Tibial nerve (tissue), 4 donors: ENCODE measurements at places on chromosomes 2 and 18. TPM values are rescaled to one million over a fixed set of nuclear protein-coding genes. Genes with fewer than 3 reads are reported as not detected.

DNA sequence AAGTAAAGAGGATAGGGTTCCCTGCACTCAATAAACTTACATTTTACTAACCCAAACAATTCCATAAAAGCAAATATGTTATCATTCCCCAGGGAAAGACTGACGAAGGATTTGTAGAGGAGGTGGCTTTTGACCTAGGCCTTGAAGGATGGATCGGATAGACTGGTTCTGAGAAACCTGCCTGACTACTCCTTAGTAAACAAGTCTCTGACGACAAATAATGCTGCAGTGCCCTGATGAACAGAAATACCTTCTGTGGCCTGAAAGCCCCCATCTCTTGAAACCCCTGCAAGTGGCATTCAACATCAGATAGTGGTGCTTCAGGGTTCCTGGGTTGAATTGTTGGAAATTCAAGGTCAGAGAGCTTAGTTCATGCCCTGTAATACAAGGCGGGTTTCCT lies 19.2 kb downstream of the PRKCE start:
- no peaks in the 10 kb centered on the region for H3K36me3 ChIP-seq
- DNase-seq = no peak
- H3K27me3 ChIP-seq = no peaks in the 10 kb centered on the region
- H3K27ac ChIP-seq = no peak overlapping the region

GRCh38 chr2:134636714-134637113 lies 82.1 kb downstream of the TMEM163 start:
- no peaks in the 10 kb centered on the region for H3K4me1 ChIP-seq
- H3K27ac ChIP-seq = no peak overlapping the region
- no peaks in the 10 kb centered on the region for H3K27me3 ChIP-seq
- DNase-seq = no peak

- no peak for DNase-seq
- H3K27ac ChIP-seq = no peak overlapping the region
- H3K36me3 ChIP-seq = no peaks in the 10 kb centered on the region
- H3K4me3 ChIP-seq = no peak overlapping the region
- H3K27me3 ChIP-seq = no peaks in the 10 kb centered on the region
These were observed 60.7 kb upstream of the DAPL1 start for GRCh38 chr2:158734442-158734841.

Gene CUL3
- total RNA-seq = 72.2 TPM

Gene PMAIP1
- total RNA-seq = 0.22 TPM

Gene FHOD3
- 25.9 TPM for total RNA-seq

GRCh38 chr18:7273301-7273921 lies 42.5 kb downstream of the LRRC30 start:
- peak; percentile 20 for DNase-seq
- no peak overlapping the region for H3K4me3 ChIP-seq
- no peaks in the 10 kb centered on the region for H3K4me1 ChIP-seq
- H3K27ac ChIP-seq = no peak overlapping the region

- no peaks in the 10 kb centered on the region for H3K27me3 ChIP-seq
- no peaks in the 10 kb centered on the region for H3K36me3 ChIP-seq
- H3K4me3 ChIP-seq = no peak overlapping the region
- no peaks in the 10 kb centered on the region for H3K4me1 ChIP-seq
- DNase-seq = no peak
- no peak overlapping the region for H3K27ac ChIP-seq
These were observed 111.5 kb downstream of the MBP start for GRCh38 chr18:77021075-77021474.

DNA sequence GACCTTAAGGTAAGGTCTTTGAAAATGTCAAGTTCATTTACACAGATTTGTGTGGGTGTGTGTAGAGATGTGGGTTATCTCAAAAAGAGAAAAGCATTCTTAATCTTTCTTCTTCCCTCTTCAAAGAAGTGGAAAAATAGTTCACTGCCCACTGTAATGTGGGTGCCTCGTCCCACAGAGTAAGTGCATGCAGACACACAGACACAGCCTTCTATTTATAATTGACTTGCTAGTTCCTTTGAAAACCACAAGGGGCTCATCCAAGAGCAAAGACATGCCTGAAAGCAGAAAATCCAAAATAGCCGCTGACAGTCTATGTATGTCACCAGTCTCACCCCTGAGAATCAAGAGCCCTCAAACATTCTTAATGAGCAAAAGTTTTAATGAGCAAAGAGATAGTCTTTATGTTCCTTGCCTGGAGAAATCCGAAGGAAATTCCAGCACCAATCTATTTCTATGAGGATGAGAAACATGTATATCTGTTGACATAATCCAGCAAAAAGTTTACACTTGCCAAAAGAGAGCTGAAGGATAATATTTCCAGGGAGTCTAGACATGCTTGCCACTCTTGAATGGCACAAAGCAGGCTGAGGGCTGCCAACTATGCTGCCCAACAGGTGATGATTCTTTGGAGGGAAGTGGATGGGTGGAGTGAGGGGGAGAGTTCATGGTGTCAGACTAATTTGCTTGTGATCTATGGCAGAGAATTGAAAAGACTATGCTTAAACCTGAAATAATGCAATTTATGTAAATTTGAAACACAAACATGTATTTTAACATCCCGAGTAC lies 93.9 kb downstream of the ACVR1 start:
- no peak overlapping the region for H3K4me3 ChIP-seq
- H3K4me1 ChIP-seq = peaks cover 13% of the 10 kb centered on the region
- peaks cover 2% of the 10 kb centered on the region for H3K36me3 ChIP-seq
- H3K27ac ChIP-seq = no peak overlapping the region
- H3K27me3 ChIP-seq = no peaks in the 10 kb centered on the region

DNA sequence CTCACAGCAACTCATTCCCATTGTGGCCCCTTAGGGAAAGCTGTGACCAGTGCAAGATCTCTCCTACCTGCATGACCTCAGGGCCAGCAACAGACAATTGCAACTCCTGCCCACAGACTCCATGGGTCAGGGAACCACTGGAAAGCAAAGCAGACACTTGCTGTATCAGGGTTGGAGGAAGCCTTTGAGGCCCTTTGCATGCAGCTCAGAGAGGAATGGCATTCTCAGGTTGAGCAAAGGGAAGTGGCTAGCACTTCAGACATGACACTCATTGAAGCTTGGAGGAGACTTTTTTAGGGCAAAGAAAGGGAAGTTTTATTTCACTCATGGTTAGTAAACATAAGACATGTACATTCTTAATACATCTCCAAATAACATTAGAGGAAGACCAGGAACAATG lies 22.1 kb downstream of the IL1F10 start:
- DNase-seq = no peak
- H3K36me3 ChIP-seq = no peaks in the 10 kb centered on the region

DNA sequence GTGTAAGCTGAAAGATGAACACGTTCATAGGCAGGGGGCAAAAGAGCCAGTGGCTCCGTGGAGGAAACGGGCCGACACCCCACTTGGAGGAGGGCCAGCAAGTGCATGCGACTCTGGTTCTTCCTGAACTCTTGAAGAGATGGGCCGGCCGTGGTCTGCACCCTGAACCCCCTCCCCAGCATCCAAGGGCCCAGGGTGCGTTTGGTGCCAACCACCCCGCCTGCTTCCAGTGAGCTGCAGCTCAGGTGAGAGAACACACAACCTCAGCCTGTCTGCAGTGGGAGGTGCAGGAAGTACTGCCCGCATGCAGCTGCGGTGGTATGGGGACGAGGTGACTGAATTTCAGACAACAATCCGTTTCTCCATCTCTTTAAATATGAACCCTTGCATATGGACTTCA lies 58.9 kb downstream of the ADNP2 start:
- peaks cover 14% of the 10 kb centered on the region for H3K4me1 ChIP-seq
- H3K4me3 ChIP-seq = no peak overlapping the region
- no peak for DNase-seq
- no peak overlapping the region for H3K27ac ChIP-seq

Gene LONRF2
- 13.1 TPM for total RNA-seq

DNA sequence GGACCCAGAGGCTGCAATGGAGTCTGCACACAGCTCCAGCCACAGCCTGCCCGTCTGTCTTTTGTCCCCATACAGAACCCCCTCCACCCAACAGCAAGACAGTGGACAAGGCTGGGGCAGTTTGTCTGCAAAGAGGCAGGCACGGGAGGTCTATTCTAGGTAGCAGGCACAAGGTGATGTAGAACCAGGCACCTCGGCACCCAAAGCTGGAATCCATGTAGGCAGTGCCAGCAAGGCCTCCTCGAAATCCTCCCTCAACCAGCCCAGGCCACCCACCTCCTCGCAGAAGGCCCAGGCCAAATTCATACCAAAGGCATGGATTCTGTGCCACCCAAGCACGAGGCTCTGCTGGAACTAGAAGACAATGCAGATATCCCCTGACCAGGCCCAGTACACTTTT lies 179.2 kb downstream of the TNS1 start:
- peak overlapping the region; percentile 24 for H3K27ac ChIP-seq
- H3K36me3 ChIP-seq = peaks cover 1% of the 10 kb centered on the region
- H3K4me3 ChIP-seq = no peak overlapping the region
- H3K4me1 ChIP-seq = peaks cover 70% of the 10 kb centered on the region
- H3K27me3 ChIP-seq = no peaks in the 10 kb centered on the region
- no peak for DNase-seq

GRCh38 chr2:239640210-239640609 lies 239.4 kb upstream of the HDAC4 start:
- H3K4me1 ChIP-seq = no peaks in the 10 kb centered on the region
- H3K27ac ChIP-seq = no peak overlapping the region
- no peaks in the 10 kb centered on the region for H3K36me3 ChIP-seq
- H3K27me3 ChIP-seq = no peaks in the 10 kb centered on the region
- no peak overlapping the region for H3K4me3 ChIP-seq
- no peak for DNase-seq

Gene SPDYA
- total RNA-seq = 4.4 TPM

- H3K27me3 ChIP-seq = no peaks in the 10 kb centered on the region
- H3K4me1 ChIP-seq = no peaks in the 10 kb centered on the region
- DNase-seq = no peak
These were observed 245.4 kb downstream of the GALR1 start for GRCh38 chr18:77495079-77495478.

GRCh38 chr2:204228169-204228886 lies 291.8 kb downstream of the ICOS start:
- DNase-seq = no peak
- H3K36me3 ChIP-seq = no peaks in the 10 kb centered on the region
- H3K4me1 ChIP-seq = no peaks in the 10 kb centered on the region

- no peaks in the 10 kb centered on the region for H3K4me1 ChIP-seq
- H3K4me3 ChIP-seq = no peak overlapping the region
- no peak overlapping the region for H3K27ac ChIP-seq
- no peaks in the 10 kb centered on the region for H3K27me3 ChIP-seq
- no peaks in the 10 kb centered on the region for H3K36me3 ChIP-seq
These were observed 9.1 kb upstream of the C1GALT1C1L start for GRCh38 chr2:43685357-43685756.

Gene NFE2L2
- 112 TPM for total RNA-seq

DNA sequence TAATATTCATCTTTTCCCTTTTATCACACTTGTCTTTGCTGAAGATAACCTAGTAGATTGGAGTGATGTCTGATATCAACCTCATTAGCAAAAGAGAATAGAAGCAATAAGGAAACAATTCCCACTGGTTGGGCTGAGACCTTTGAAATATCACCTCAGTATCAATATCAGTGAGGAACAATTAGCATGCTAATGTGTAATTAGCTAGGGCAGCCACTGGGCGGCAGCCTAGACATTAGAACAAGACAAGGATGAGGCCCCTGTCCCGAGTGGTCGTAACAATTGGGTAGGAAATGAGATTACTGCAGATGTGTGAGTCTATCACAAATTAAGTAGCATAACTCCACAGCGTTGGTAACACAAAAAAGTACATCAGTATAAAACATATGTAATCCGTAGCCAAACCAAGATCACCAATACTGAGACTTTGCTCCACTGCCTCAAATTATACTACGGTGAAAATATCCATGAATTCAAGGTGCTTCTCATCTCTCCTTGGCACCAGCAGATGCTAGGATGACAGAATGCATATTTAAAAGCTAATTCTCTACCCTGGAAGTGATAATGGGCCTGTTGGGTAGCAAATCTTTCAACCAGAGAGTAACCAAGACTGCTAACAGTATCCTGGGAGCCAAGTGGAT lies 99.1 kb downstream of the ALPK2 start:
- no peaks in the 10 kb centered on the region for H3K27me3 ChIP-seq
- H3K27ac ChIP-seq = no peak overlapping the region
- no peaks in the 10 kb centered on the region for H3K36me3 ChIP-seq

DNA sequence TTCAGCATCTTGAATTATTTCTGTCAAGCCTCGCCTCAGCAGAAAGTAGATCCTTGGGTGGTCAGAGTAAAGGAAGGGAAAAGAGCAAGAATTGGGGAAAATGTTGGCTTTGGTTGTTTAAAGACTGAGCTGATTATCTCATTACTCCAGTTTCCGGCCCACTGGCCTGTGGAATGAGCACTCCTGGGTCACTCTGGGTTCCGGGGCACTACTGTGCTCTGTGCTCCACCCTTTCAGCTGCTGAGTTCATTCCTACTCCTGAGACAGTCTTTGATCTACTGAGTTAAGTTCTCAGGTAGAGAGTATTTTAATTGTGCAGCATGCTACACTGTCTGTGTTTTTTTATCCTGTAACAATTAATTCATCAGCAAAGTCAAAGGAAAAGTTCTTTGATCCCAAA lies 427.7 kb downstream of the CDH2 start:
- no peaks in the 10 kb centered on the region for H3K4me1 ChIP-seq
- H3K4me3 ChIP-seq = no peak overlapping the region
- no peak for DNase-seq

Gene DES
- 20.7 TPM for total RNA-seq

Gene UGT1A5
- not detected for total RNA-seq

GRCh38 chr18:49690312-49690711 lies 123.0 kb downstream of the ACAA2 start:
- H3K4me3 ChIP-seq = no peak overlapping the region
- H3K27ac ChIP-seq = no peak overlapping the region
- no peaks in the 10 kb centered on the region for H3K36me3 ChIP-seq
- DNase-seq = no peak

DNA sequence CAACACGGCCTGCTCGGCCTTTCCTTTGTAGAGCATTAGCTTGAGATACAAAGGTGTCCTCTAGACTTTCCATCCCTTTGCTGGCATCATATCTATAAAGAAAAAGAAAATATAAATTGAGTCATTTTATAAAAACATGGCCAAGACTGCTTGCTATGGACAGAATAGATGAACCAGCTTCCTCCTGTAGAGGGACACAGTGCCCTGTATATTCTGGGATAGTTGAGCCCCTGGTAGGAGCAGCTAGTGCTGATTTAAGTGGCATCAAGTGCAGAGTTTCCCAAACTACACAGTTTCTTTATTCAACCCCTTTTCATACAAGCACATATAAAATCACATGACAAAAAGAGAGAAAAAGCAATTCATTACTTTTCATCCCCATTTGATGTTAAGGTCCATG lies 47.9 kb downstream of the GEMIN6 start:
- no peak overlapping the region for H3K4me3 ChIP-seq
- DNase-seq = no peak
- H3K4me1 ChIP-seq = no peaks in the 10 kb centered on the region
- no peaks in the 10 kb centered on the region for H3K27me3 ChIP-seq
- peaks cover 74% of the 10 kb centered on the region for H3K36me3 ChIP-seq

Gene CELF4
- total RNA-seq = not detected

Gene LYG1
- total RNA-seq = 2.7 TPM

Gene HNMT
- 18.1 TPM for total RNA-seq

Gene ST6GAL2
- total RNA-seq = not detected

Gene IFIH1
- 13.2 TPM for total RNA-seq

DNA sequence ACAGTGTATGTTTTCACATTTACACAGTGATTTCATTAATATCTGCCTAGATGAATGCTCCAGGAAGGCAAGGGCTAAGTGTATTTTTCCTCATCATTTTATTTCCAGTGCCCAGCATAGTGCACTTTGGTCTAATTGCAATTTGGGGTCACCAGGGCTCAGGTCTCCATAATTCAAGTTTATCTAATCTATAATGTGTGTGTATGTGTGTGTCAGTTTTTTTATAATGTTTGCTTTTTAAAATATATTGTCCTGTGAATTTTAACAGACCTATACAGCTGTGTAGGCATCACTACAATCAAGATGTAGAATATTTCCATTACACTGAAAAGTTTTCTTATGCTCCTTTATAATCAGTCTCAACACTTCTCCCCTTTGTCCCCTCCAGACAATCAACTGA lies 620.4 kb downstream of the STK39 start:
- no peaks in the 10 kb centered on the region for H3K4me1 ChIP-seq
- no peaks in the 10 kb centered on the region for H3K36me3 ChIP-seq
- no peak overlapping the region for H3K4me3 ChIP-seq
